ENCODE measurements at places on chromosomes 2 and 18.

GRCh38 chr2:227865291-227865690 is 6.1 kb upstream of the DAW1 start:
- no peak for DNase-seq

DNA sequence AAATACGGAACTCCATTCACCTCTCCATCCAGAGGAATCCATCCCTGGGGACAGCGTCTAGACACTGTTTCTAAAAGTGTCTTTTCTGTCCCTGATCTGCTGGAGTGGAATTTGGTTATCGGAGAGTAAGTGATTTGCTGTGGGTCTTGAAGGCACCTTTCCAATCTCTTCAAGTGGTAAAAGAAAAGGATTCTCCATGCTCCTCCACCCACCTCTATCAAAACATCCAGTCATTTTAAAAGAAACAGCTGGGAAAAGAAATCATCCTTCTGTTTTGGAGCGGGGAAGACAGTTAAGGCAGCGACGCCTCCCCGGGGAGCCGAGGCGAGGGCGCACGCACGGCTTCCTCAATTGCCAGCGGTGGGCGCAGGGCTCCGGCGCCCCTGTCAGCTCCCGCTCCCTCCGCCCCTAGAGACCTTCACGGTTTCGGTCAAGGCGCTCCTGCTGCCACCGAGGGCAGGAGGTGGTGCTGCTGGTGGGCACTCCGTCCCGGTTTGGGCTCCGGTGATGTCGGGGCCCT is 547 bp downstream of the SLC35F5 start:
- DNase-seq: no peak

DNA sequence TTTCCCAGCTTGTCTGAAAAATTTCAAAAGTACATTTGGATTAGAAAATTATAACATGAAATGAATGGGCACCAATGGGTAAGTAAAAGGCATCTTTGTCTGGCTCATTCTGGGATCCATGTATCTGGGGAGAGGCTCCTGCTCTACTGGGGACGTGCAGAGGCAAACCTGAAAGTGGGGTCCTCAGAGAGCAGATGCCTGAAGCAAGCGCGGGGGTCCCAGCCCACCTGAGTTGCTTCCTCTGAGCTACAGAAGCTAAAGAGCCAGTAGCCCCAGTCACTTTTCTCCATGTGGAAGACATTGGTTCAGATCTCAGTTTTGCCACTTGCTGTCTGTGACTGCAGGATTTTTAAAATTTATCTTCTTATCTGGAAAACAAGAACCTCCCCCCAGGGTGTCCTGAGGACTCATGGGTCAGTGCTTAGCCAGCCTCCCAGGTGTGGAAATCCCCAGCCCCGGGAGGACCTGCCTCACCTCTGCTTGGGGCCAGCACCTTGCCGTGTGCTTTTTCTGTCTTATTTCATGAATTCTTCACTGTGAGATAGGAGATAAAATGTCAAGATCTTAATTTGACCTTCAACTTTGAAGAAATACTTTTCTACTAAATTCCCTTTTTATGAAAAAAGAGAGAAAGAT is 25.1 kb upstream of the ODC1 start:
- no peak for DNase-seq

GRCh38 chr2:19899985-19900930 is 1.5 kb downstream of the TTC32 start:
- DNase-seq: no peak

DNA sequence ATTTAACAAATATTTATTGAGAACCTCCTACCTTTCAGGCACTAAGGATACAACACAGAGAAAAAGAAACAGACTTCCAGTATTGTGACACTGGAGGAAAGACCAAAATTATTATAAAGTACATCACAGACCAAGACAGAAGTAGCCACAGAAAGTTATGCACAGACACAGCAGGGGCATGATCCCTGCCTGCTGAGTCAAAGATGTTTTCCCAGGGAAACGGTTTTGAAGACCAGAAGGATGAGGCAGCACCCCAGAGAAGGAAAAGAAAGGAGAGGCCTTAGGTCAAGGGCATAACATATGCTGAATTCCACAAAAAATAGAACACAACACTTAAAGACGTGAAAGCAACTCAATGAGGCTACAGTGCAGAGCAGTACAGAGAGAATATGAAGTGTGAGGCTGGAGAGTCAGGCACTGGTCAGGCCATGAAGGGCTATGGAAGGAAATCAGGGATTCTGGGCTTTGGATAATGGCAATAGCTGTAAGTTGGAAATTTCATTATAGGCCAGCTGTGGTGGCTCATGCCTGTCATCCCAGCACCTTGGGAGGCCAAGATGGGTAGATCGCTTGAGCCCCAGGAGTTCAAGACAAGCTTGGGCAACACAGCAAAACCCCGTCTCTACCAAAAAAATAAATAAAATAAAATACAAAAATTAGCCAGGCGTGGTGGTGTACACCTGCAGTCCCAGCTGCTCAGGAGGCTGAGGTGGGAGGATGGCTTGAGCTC is 8.2 kb downstream of the ADAM17 start:
- DNase-seq: no peak

DNA sequence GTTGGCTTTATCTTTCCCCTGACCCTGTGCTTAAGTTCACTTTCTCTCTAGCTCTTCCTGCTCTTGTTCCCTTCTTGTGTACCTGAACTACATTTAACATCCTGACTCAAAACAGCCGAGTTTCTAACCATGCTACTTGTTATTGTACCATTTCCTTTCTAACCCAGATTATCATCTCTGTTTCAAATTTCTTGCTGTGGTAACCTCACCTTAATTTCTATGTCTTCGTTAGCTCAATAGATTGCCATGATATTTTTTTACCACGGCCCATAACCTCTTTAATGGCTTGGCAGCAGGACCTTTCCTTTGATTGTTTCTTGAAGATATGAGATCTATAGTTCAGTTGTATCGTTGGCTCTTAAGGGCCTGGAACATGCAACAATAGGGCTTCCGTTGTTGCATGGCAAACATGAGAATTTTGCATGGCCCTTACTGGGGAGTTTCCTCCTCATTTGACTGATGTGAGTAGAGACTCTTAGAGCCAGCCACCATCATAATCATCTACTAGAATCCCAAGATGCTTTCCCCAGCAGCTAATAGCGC is 11.1 kb downstream of the CFAP36 start:
- DNase-seq: no peak

- no peak for DNase-seq
Observed at GRCh38 chr2:95386031-95386430, 16.5 kb upstream of the FAHD2A start.

GRCh38 chr2:202690321-202690900 is 55.6 kb downstream of the FAM117B start:
- DNase-seq: no peak

- no peak for DNase-seq
Observed at GRCh38 chr2:101405351-101405899, 18.1 kb upstream of the CREG2 start.
